Activated naive CD4-positive, alpha-beta T cell (primary cell): ENCODE measurements at places on chromosomes 11 and 22.
A peak's percentile ranks its signal among the peaks of the same experiment; 100 is the strongest.

- DNase-seq = peak; percentile 57
Observed at GRCh38 chr11:61752117-61752924, at the start of gene MYRF. TSS of gene MYRF (plus strand) at chr11:61752636. CDS start at chr11:61752745, 109 bp downstream.

DNA sequence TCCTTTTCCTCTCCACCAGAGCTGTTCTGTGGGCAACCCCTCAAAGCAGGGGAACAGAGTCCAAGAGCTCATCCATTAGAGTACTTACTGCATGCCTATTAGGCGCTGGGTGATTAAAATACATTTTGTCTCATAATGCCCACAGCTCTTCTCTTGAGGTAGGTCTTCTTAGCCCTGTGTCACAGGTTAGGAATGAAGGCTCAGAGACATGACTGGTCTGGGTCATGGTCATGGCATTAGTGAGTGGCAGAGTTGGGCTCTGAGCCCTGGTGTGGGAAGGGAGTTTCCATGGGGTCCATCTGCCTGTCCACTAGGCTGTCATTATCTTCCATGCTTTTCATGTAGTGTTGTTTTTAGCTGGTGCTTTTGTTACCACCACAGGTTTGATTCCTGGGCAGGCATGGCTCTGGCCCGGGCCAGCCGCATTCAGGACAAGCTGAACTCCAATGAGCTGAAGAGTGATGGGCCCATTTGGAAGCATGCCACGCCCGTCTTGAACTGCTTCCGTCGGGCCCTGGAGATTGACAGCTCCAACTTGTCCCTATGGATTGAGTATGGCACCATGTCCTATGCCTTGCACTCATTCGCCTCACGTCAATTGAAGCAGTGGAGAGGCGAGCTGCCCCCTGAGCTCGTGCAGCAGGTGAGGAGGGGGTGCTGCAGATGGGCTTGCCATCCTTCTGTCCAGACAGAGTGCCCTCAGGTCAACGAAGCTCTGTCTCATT, 76.1 kb downstream of the CABIN1 start:
- DNase-seq = no peak

GRCh38 chr11:95767498-95767897, 22.1 kb downstream of the FAM76B start:
- DNase-seq = no peak

GRCh38 chr22:50737728-50738648, at the start of gene ACR:
TSS of gene ACR (plus strand) at chr22:50738204. CDS start at chr22:50738236, 32 bp downstream.
- no peak for DNase-seq

DNA sequence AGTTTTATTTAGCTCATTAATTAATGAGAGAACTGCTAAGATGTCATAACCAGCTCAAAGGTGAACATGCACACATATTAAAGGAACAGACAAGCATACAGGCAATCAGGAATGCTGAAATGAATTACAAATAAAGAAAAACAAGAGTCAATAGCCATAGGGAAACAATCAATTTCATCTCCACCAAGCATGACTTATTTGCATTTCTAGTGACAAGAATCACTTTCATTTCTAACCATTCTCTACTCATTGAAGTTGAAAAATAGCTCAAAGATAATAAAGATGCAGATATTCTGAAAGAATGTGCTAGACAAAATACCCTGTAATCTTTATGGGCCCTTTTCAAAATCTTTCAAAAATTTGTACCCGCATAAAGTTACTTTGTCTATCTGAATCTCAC, 23.2 kb downstream of the ISX start:
- no peak for DNase-seq

DNA sequence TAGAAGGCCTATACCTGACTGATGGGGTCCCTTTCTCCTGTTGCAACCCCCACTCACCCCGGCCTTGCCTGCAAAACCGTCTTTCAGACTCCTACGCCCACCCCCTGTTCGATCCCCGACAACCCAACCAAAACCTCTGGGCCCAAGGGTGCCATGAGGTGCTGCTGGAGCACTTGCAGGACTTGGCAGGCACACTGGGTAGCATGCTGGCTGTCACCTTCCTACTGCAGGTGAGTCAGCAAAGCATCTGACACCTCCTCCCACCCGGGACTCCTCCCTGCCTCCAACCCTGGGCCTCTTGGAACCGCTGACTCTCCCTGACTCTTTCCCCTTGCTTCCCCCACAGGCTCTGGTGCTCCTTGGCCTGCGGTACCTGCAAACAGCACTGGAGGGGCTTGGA, 1.2 kb downstream of the ROM1 start:
- no peak for DNase-seq

- DNase-seq = no peak
Observed at GRCh38 chr11:64364435-64364834, 5.5 kb downstream of the RPS6KA4 start.

GRCh38 chr11:128862908-128863660, 4.0 kb downstream of the KCNJ1 start:
- DNase-seq = no peak

GRCh38 chr11:130223291-130223971, 63.8 kb downstream of the ST14 start:
- no peak for DNase-seq

- DNase-seq = no peak
Observed at GRCh38 chr11:31921081-31921480, 110.0 kb upstream of the PAX6 start.

DNA sequence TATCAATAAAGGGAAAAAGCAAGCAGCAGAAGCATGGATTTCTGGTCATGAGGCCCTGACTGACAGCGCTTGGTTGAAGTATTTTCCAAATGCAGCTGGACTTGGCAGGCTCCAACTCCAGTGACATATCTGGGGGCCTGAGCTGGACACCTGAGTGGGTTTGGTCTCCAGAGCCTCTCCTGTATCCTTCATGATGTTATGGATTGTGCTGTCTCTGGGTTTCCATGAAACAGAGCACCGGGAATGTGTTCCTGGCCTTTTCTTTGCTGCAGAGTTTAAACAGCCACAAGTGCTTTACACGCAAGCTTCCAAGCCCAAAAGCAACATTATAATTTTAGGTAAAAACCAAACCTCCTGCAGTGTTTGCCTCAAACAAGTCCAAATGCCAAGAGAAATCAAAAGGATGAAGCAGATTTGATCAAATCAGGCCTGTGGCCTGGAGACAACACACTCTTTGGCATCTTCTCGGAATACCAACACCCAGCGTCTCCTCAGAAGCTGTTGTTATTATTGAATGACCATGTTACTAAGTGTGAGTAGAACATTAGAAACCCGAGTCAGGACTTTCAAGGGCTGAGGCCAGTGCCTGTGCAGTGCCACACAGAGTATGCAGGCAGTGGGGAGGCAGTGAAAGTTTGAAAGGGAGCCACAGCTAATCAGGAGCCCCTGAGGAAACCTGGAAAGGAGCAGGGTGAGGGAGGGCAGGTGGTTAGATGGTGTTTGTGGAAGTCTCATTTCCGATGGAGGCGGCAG, 42.0 kb downstream of the ME3 start:
- no peak for DNase-seq

GRCh38 chr22:23070418-23071229, at the start of gene GNAZ:
TSS of gene GNAZ (plus strand) at chr22:23070519. CDS start at chr22:23095696, 25,177 bp downstream.
- DNase-seq = no peak

- DNase-seq = no peak
Observed at GRCh38 chr11:22084564-22084963, 108.3 kb upstream of the ANO5 start.

- DNase-seq = no peak
Observed at GRCh38 chr11:69337211-69337721, 43.3 kb downstream of the MYEOV start.

DNA sequence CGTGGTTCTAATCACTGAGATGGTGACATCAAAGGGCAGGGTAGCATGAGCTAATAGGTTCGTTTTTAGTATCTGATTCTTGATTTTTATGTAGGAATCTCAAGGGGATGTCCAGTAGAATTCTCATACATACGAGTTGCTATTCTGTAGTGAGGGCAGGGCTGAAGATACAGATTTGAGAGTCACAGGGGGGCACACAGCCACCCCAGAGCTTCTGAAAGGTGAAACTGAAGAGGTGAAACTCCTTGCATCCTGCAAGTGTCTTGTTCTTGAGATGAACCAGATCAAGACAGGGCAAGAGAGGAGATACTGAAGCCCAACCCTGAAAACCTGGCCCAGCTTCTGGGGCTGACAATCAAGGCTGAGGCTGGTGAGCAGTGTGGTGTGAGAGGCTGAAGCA, 35.6 kb upstream of the TMEM123 start:
- DNase-seq = no peak

- no peak for DNase-seq
Observed at GRCh38 chr22:17260950-17261349, 41.7 kb upstream of the ADA2 start.

DNA sequence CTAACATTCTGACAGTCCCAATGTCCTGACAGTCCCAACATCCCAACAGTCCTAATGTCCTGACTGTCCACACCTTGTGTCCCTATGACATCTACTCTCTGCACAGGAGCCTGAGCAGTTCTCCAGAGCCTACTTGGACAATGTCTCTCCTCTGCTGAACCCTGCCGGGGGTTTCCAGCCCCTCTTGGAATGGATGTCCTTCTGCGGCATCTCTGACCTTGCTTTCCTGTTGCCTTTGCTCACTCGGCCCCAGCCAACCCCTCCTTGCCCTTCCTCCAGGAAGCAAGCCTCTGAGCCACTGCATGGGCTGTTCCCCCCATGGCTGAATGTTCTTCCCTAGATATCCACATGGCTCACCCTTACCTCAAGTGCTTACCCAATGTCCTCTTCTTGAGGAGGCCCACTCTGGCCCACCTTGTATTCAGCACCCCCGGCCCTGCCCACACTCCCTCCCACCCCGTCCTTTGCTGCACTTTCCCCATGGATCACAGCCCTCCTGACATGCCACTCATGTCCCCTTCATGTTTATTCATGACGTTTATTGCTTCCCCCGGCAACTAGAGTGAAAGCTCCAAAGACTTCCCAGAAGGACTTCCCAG, 59.5 kb downstream of the DHCR7 start:
- DNase-seq = no peak

DNA sequence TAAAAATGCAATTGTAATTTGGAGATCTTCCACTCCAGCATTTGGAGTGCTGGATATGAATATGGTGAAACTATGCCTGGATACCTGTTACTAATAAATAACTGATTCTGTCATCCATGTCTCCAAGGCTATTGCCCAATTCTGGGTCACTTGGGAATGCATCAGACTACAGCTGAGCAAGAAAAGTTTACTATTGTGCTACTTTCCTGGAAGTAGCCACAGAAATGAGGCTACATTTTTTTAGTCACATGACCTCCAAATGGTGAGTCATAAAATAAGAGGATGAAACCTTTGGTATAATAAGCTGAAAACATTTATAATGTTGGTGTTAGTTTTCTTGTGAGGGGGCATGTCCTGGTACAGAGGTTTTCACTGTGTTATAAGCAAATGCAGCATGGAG, 44.4 kb downstream of the DCDC1 start:
- no peak for DNase-seq

DNA sequence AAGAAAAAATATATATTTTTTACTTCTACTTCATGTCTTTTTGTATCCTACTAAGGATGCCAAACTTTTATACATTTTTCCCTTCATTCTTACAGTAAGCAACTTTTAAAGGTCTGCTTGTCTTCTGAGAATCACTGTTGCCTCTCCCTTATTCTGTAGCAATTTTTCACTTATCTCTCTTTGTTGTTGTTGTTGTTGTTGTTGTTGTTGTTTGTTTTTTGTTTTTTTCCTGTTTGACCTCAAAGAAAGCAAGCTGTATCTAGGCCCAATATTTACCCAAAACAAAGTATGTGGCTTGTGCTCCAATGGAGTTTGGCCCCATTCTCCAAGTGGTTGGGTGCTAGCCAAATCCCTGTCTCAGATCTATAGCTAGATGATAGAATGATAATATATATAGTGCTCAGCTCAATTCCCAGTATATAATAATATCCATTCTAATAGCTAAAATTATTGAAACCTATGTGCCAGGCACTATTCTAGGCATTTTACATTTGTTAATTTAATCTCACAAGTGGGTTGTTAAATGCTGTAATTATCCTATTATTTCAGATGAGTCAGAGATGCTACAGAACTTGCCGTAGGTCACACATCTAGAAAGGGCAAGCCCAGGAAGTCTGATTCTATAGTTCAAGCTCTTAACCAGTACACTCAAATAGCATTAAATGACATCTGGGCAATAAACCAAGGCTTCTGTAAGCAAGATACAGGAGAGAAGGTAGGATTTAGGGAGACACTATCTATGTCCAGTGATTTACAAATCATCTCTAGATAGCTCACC, 205.1 kb upstream of the PITPNB start:
- no peak for DNase-seq

DNA sequence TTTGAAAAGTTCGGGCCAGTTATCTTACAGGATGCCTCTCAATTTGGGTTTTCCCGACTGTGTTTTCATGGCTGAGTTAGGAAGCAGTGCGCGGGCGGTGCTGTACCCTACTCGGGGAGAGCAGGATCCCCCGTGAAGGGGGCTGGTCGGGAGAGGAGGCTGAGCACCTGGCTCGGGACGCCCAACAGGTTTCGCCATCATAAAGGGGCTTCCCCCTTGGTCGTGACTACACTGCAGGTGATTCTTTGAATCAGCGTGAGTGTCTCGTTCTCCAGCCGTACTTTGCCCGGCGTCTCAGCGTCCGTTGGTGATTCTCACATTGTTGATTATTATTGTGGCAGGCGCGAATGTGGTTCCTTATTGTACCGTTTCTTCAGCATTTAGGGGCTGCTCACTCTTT, 46.6 kb downstream of the ST14 start:
- DNase-seq = no peak

DNA sequence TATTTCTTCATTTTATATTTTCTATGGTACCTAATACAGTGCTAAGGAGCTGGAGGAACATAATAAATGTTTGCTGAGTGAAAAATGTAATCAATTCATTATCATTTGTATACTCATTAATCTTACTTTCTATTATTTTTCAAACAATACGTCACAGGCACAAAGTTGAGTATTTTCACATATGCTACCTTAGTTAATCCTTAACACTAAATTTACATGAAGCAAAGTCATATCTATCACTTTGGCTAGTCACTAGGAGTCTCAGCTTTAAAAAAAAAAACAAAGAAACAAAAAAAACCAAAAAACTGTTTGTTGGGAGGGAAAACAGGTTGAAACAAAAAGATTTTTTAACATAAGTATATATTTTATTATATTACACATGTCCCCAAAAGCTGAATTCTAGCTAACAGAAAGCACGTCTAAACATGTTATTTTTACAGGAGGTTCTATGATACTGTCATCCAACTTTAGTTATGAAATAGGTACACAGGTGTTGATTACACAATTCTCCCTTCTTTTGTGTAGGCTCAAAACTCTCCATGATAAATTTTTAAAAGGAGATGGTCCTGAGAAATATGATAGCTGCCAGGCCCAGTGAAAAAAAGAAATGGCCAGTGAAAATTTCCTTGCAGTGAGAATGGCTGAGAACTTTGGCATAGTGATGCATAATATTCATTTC, 14.3 kb downstream of the HPS5 start:
- no peak for DNase-seq

- no peak for DNase-seq
Observed at GRCh38 chr11:78338138-78338537, 79.5 kb downstream of the GAB2 start.

GRCh38 chr11:23257088-23257487, 396.8 kb upstream of the CCDC179 start:
- DNase-seq = no peak

GRCh38 chr11:26801601-26802000, 79.7 kb upstream of the SLC5A12 start:
- DNase-seq = no peak

- DNase-seq = peak; percentile 23
Observed at GRCh38 chr11:65225279-65226102, 36.3 kb upstream of the POLA2 start.

GRCh38 chr22:19884954-19885751, 30.5 kb upstream of the GNB1L start:
- no peak for DNase-seq
